ENCODE measurements at places on chromosomes 6 and 20. TPM values are rescaled to one million over a fixed set of nuclear protein-coding genes. Genes with fewer than 3 reads are reported as not detected.

Gene FAM209B
- polyA plus RNA-seq: not detected

Gene ENPP5
- polyA plus RNA-seq: 4.5 TPM

Gene BCAS4
- polyA plus RNA-seq: 2.7 TPM

Gene BPI
- polyA plus RNA-seq: 2.4 TPM

Gene NHSL1
- 5.8 TPM for polyA plus RNA-seq

Gene SERAC1
- polyA plus RNA-seq: 3.7 TPM

Gene VGLL2
- polyA plus RNA-seq: not detected

Gene IMPG1
- polyA plus RNA-seq: not detected

Gene PKIB
- polyA plus RNA-seq: 0.99 TPM

Gene SPEF1
- not detected for polyA plus RNA-seq

Gene MBOAT1
- polyA plus RNA-seq: 8.5 TPM

Gene SMPDL3A
- 9.1 TPM for polyA plus RNA-seq

All from ovary (tissue), 10 donors.